A549 treated with ZK216348 at 1 μM for 4 hours (cell line): ENCODE measurements at places on chromosomes 16 and 17. TPM values are rescaled to one million over a fixed set of nuclear protein-coding genes. Genes with fewer than 3 reads are reported as not detected.

The KRTAP4-5 gene
- not detected in 5 replicates for total RNA-seq

The GGT6 gene
- total RNA-seq: not detected in 5 replicates

The ANKRD40CL gene
- not detected in 5 replicates for total RNA-seq

The KRT31 gene
- not detected in 5 replicates for total RNA-seq

The CXCL16 gene
- 11.6 to 20.8 TPM (median 17.1 TPM) in 5 replicates for total RNA-seq

The OMG gene
- not detected in 5 replicates for total RNA-seq

The USP43 gene
- 3.7 to 5.0 TPM (median 4.0 TPM) in 5 replicates for total RNA-seq

The TNK1 gene
- total RNA-seq: 1.3 to 1.9 TPM (median 1.8 TPM) in 5 replicates

The SRL gene
- 0.06 TPM in 1 of 5 replicates, not detected in the others for total RNA-seq

The KRTAP3-1 gene
- total RNA-seq: not detected in 5 replicates

The CDR2 gene
- 36.5 to 43.7 TPM (median 37.9 TPM) in 5 replicates for total RNA-seq

The RANBP10 gene
- 6.7 to 10.7 TPM (median 9.7 TPM) in 5 replicates for total RNA-seq

The IRX5 gene
- 1.3 to 2.8 TPM (median 2.0 TPM) in 5 replicates for total RNA-seq

The ULK2 gene
- 9.6 to 18.1 TPM (median 14.9 TPM) in 5 replicates for total RNA-seq

The TBC1D3L gene
- total RNA-seq: 8.1 to 16.1 TPM (median 12.7 TPM) in 5 replicates

The WFIKKN1 gene
- total RNA-seq: 0.18 to 0.26 TPM (median 0.22 TPM) in 4 of 5 replicates, not detected in the other

The TP53TG3B gene
- total RNA-seq: 0.39 to 0.66 TPM (median 0.54 TPM) in 3 of 5 replicates, not detected in the others

The TVP23A gene
- total RNA-seq: 0.06 to 0.21 TPM in 2 of 5 replicates, not detected in the others

The FOXO3B gene
- 1.6 to 4.7 TPM (median 3.9 TPM) in 5 replicates for total RNA-seq

The SGCA gene
- total RNA-seq: 0.95 to 1.6 TPM (median 1.2 TPM) in 5 replicates

The ZPBP2 gene
- total RNA-seq: not detected in 5 replicates

The DNAH2 gene
- total RNA-seq: 0.01 TPM in 3 of 5 replicates, not detected in the others

The NPIPA8 gene
- 0.56 to 1.9 TPM (median 0.94 TPM) in 5 replicates for total RNA-seq

The TRAPPC2L gene
- total RNA-seq: 92.5 to 149 TPM (median 118 TPM) in 5 replicates

The TBC1D3C gene
- not detected in 5 replicates for total RNA-seq

The KRTAP2-4 gene
- not detected in 5 replicates for total RNA-seq

The ABI3 gene
- not detected in 5 replicates for total RNA-seq

The KRTAP3-2 gene
- total RNA-seq: not detected in 5 replicates

The DOC2A gene
- 0.88 to 3.5 TPM (median 2.5 TPM) in 5 replicates for total RNA-seq

The CLTC gene
- total RNA-seq: 168 to 219 TPM (median 205 TPM) in 5 replicates

The GJC1 gene
- total RNA-seq: 23.1 to 35.8 TPM (median 29.3 TPM) in 5 replicates

The HOXB5 gene
- 1.4 to 2.7 TPM (median 2.6 TPM) in 5 replicates for total RNA-seq

The SPATA32 gene
- 0.11 to 0.41 TPM (median 0.19 TPM) in 5 replicates for total RNA-seq

The SLC6A4 gene
- total RNA-seq: 0.08 TPM in 1 of 5 replicates, not detected in the others

The TLCD3B gene
- total RNA-seq: 0.26 to 0.56 TPM (median 0.36 TPM) in 4 of 5 replicates, not detected in the other

The HS3ST2 gene
- not detected in 5 replicates for total RNA-seq

The MMD gene
- total RNA-seq: 19.6 to 28.8 TPM (median 26.9 TPM) in 5 replicates

The KATNIP gene
- total RNA-seq: 9.5 to 17.2 TPM (median 12.1 TPM) in 5 replicates

The CHST5 gene
- total RNA-seq: 0.08 TPM in 1 of 5 replicates, not detected in the others

The PDE6G gene
- total RNA-seq: 1.1 to 3.6 TPM (median 1.8 TPM) in 5 replicates

The ITGB4 gene
- total RNA-seq: 50.8 to 123 TPM (median 97.0 TPM) in 5 replicates

The CACNG3 gene
- total RNA-seq: not detected in 5 replicates

The ABCC11 gene
- 0.12 to 0.22 TPM (median 0.17 TPM) in 4 of 5 replicates, not detected in the other for total RNA-seq

The SPIRE2 gene
- total RNA-seq: 5.1 to 10.1 TPM (median 8.1 TPM) in 5 replicates

The TEKT5 gene
- not detected in 5 replicates for total RNA-seq

The GPR142 gene
- total RNA-seq: not detected in 5 replicates

The NLE1 gene
- total RNA-seq: 26.5 to 40.5 TPM (median 37.2 TPM) in 5 replicates

The SLC35G6 gene
- not detected in 5 replicates for total RNA-seq

The PRR29 gene
- total RNA-seq: 0.66 to 1.8 TPM (median 0.68 TPM) in 5 replicates

The PIRT gene
- total RNA-seq: not detected in 5 replicates

The SEZ6L2 gene
- total RNA-seq: 11.0 to 24.3 TPM (median 19.9 TPM) in 5 replicates

The ZFPM1 gene
- 5.3 to 10.1 TPM (median 8.4 TPM) in 5 replicates for total RNA-seq

The FAM20A gene
- not detected in 5 replicates for total RNA-seq
